ENCODE measurements at places on chromosomes 11 and 22. TPM values are rescaled to one million over a fixed set of nuclear protein-coding genes. Genes with fewer than 3 reads are reported as not detected.

SLC22A9 gene
- not detected for total RNA-seq

OR5P2 gene
- 0.18 TPM for total RNA-seq

CATSPERZ gene
- total RNA-seq: not detected

ENTHD1 gene
- total RNA-seq: not detected

PNPLA5 gene
- total RNA-seq: not detected

FLRT1 gene
- 6.1 TPM for total RNA-seq

BCR gene
- total RNA-seq: 38.2 TPM

APLNR gene
- 92.8 TPM for total RNA-seq

APOA4 gene
- total RNA-seq: 0.35 TPM

ADORA2A gene
- 13.5 TPM for total RNA-seq

PDGFD gene
- 24.3 TPM for total RNA-seq

TUB gene
- 20.4 TPM for total RNA-seq

OTOG gene
- 0.23 TPM for total RNA-seq

MAJIN gene
- 0.70 TPM for total RNA-seq

BARX2 gene
- 0.12 TPM for total RNA-seq

DCDC1 gene
- total RNA-seq: 8.6 TPM

ART1 gene
- 3.3 TPM for total RNA-seq

EPS8L2 gene
- 137 TPM for total RNA-seq

NTM gene
- 48.6 TPM for total RNA-seq

IFITM1 gene
- total RNA-seq: 44.6 TPM

KCNJ1 gene
- total RNA-seq: 120 TPM

TCN2 gene
- 39.7 TPM for total RNA-seq

MYO7A gene
- total RNA-seq: 4.4 TPM

TEX54 gene
- not detected for total RNA-seq
